ENCODE measurements at places on chromosomes 7 and 10.

DNA sequence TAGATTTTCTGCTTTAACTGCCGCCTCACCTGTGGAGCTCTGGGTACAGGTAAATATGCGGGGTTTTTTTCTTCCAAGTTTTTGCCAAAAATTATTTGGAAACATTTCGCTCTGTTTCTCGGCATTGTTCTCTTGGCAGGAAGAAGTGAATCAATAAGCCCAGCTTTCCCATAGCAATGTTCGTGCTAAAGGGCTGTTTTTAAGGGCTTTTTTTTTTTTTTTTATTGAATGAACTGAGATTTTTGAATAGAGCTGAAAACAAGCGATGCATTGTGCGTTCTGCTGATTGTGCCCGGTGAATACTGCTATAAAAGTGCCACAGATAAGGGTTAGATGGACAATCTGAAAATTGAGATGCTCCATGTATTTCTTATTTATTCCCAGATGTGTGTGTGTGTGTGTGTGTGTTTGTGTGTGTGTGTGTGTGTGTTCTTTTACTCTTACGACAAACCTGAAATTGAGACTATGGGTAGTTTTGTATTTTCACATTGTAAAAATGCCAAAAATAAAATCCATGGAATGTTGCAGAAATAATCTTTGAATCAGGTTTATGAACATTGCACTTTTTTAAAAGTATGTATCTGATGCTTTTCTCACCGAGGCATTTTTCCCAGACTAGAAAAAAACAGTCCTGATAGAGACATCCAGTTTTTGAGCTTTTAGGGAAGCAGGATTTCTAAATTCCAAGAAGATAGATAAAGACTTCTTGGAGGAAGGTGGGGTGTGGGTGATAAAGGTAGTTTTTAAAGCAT lies 30.5 kb downstream of the KIAA1217 start:
- no peaks in the 10 kb centered on the region for H3K36me3 ChIP-seq
- no peak for DNase-seq
- H3K27ac ChIP-seq: no peak overlapping the region
- no peak overlapping the region for H3K4me3 ChIP-seq
- no peaks in the 10 kb centered on the region for H3K4me1 ChIP-seq

DNA sequence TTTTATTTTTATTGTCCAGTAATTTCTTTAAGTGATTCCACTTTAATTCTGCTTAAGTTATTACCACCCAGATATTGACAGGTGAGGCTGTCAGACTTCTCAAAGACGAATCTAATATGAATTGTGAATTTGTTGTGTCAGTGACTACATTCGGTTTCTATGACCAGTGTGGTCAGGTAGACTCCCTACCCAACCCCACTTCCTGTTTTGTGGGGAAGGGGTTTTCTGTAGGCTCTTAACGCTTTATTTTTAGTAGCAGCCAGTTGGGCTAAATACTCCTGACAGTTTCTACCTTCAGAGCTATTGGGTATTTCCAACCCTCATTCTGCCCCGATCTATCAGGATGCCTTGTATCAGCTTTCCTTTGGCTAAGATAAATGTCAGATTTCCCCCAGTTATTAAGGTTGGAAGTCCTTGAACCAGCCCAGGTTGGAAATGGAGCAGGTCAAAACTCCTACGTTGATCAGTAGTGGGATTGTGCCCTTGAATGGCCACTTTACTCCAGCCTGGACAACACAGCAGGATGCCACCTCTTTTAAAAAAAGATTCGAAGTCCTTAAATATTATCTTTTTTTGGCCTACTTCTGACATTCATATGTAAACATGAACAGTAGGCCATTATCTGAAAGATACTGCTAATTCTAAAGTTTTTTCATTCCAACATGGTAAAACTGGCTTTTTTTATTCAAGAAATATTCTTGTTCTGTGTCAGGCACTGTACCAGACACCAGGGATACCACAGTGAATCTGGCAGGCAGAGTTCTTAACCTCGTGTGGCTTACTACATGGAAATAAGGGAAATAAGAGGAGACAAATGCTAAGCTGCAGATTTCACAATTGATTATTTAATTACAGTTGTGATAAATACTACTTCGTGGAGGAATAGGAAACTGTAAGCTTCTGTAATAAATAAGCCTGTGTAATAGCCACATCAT lies 133.3 kb upstream of the SAMD8 start:
- H3K27ac ChIP-seq: no peak overlapping the region
- no peaks in the 10 kb centered on the region for H3K27me3 ChIP-seq
- peaks cover 27% of the 10 kb centered on the region for H3K36me3 ChIP-seq

DNA sequence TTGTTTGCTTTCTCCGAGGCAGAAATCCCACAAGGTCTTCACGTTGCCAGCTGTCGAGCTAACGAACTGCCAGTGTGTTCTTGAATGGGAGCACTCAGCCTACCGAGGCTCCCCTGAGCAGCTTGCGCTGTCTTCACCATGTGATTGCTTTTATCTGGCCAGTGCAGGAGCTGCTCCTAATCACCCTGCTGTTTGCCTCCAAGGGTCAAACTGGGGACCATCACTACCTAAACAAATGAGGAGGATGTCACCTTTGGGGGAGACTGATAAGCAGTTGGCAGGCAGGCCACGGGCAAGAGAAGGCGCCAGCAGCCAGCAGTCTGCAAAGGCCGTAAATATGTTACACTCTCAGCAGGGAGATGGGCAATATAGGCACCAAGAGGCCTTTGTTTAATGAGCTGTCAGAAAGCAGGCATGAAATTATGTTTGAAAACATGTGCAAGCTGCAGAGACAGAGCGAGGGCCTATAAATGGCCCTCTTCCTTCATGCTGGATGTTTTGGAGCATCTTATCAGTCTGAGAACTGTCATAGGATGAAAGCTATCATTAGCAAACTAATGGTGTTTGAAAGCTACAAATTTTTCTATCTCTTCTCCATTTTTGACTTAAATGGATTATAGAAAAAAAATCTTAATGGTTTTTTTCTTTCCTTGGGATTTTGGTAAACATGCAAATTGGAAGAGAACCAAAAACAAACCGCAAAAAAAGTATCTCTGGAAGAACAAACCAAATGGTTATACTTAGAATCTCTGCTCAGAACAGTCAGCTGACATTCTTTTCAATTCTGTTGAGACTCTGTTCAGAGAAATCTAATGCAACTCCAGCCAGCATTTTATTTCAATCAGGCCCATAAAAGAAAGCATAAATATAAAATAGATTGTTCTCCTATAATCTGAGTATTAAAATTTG lies 267.3 kb upstream of the NPVF start:
- H3K4me1 ChIP-seq: no peaks in the 10 kb centered on the region
- DNase-seq: no peak

GRCh38 chr7:2437136-2437535 lies 33.7 kb downstream of the CHST12 start:
- DNase-seq: no peak
- no peaks in the 10 kb centered on the region for H3K27me3 ChIP-seq
- peaks cover 27% of the 10 kb centered on the region for H3K36me3 ChIP-seq

- no peaks in the 10 kb centered on the region for H3K4me1 ChIP-seq
- DNase-seq: no peak
- H3K36me3 ChIP-seq: no peaks in the 10 kb centered on the region
- no peak overlapping the region for H3K4me3 ChIP-seq
Measured at GRCh38 chr7:1690359-1690958, 20.4 kb downstream of the ELFN1 start.

DNA sequence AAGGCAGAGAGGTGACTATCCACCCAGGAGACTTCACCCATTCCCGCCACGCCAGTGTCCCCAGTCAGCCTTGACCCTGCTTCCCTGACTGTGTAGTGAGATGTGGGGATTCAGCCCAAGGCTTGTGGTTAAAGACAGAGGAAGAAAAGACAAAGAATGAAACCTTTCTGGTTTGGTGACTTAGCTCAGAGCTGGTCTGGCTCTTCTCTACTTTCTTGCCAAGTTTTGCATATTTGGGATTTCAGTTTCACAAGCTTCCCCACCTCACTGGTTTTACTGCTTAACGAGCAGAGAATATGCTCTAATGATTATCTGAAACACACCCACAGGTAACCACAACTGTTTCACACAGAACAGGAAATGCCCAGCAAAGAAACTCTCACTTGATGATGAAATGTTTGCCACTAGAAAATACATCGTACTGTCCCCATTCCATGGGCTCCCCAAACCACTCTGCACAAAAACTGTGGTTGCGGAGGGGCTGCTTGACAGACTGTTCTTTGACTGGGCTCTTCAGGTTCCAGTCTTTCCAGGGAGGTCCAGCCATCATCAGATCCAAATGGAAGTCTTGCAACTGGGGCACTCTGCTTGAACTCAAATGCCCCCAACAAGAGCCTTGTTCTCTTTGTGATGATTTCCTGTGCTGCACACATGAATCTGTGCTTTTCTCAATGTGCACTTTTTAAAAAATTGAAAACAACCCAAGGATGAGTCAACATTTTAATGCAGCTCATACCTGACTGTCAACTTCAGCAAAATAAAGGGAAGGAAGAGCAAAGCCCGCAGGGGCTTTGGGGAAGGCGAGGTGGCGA lies 95.5 kb downstream of the CTBP2 start:
- H3K4me3 ChIP-seq: no peak overlapping the region
- DNase-seq: no peak
- H3K27me3 ChIP-seq: no peaks in the 10 kb centered on the region

DNA sequence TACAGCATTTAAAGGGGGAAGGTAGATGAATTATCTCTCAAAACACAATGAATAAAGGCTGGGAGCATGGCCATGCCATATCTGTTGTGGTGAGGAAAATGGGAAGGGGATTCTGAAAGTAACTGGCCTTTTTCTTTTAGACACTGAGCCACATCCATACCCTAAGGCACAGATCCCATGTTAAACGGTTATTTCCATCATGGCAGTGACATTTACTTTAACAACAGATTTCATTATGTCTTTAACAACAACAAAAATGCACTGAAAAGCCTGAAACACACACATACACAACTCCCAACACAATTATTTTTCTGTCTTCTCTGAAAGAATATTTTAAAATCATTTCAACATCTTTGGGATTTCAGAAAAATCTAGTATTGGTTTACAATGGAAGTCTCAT lies 176.1 kb upstream of the FZD1 start:
- no peaks in the 10 kb centered on the region for H3K4me1 ChIP-seq
- no peak overlapping the region for H3K27ac ChIP-seq
- no peaks in the 10 kb centered on the region for H3K36me3 ChIP-seq
- no peak for DNase-seq
